ENCODE measurements at places on chromosomes 5 and 9.

DNA sequence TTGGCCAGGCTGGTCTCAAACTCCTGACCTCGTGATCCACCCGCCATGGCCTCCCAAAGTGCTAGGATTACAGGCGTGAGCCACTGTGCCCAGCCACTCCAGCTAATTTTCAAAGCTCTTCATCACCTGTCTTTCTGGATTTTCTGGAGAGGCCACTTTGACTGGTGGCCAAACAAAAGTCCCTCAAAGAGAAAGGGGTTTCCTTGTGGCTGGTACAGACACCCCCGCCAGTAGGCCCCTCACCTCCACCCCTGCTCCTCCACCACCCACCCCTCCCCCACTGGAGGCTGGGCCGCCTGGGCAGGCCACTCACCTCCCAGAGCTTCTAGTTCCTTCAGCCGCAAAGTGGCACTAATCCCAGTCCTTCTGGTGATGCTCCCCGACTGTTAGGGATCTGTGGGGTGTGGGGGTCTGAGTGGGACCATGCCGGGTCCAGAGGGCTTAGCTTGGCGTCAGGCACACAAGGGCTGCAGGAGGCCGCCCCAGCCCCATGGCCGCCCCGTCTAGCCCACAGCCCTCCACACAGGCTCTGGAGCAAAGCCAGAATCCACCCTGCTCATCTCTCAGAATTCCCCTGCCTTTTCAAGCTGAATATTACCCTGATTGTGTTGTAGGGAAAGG lies 182.0 kb upstream of the IER5L start:
- DNase-seq: no peak

DNA sequence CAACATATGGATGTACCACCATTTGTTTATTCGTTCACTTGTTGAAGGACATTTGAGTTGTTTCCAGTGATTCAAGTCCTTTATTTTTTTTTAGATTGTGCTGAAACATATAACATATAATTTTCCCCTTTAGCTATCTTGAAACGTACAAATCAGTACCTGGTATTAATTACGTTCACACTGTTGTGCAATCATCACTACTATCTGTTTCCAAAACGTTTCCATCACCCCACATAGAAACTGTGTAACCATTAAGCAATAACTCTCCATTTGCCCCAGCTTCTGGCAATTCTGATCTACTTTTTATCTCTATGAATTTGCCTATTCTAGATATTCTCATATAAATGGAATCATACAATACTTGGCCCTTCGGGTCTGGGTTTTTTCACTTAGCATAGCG lies 116.0 kb downstream of the FGF1 start:
- no peak for DNase-seq

DNA sequence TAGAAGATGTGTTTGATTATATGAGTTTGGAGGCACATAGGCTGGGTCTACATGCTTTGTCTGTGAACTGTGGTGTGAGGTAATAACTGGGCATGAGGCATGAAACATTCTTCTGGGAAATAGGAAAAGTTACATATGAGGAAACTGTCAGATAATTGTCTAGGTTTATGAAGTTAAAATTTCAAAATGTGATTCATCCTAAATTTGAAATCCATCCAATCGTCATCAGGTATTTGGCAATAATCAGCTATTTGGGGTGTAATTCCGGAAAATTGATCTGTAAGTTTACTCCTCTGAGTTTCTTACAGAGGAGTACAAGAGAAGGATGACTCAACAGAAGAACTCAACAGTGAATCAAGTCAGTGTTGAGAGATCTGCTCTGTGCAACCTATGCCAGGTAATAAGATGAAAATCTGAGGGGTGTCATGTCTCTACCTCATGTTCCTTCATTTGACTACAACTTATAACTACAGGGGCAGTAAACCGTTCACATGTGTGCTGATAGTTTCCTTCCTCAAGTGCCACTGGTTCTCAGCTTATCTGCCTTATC lies 1171.6 kb upstream of the CDH18 start:
- DNase-seq: no peak

DNA sequence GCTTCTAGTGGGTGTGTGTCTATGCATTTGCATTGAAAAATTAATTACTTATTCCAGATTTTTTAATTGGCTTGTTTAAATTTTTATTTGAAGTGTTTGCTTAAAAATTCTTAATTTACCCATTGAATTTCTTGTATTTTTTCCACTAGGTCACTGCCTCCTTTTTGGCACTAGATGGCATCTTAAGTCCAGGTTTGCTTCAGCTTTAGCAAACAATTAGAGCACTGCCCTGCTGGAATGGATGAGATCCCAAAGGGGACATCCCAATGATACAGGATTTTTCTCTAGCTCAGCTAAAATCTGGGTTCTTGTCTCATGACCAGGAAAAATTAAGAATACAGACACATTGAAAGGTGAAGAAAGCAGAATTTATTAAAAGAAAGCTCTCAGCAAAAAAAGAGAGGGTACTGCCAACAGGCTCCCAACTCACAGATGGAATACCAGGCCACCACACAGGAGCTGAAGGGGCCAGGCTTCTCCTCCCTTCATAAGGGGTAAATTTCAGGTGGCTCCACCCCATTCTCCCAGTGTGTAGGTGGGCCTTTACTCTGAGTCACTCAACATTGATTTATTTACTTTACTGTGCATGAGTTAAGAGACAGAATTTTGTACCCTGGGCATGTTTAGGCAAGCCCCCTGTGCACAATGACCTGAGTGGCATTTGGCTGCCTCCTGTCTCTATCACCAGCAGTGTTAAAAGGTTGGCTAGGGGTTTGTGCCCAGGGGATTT lies 532.4 kb downstream of the ANXA1 start:
- DNase-seq: peak; percentile 48

DNA sequence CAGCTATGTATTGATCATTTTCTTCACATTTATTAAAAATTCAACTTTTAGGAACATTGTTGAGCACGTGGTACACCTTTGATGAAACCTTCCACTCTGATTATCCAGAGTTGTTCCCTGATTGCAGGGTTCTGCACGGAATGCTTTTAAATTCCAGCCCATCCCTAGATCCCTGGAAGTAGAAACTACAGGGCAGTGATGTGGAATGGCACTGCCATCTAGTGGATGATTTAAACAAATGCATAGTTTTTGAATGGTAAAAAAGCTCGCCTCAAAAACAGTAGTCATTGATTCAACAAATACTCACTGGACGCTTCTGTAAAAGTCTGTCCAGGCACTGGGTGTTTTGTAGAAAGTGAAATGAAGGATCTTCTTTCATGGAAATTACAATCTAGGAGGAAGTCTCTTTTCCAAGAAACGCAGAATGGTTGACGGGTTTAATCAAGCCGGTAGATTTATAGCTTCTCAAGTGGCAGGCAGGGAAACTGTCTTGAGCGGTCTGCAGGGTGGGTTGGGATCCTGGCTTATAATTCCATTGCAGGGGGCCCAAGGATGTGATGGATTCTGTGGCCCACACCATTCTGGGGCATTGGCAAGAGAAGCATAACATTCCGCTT lies 118.4 kb downstream of the ARHGAP26 start:
- peak; percentile 33 for DNase-seq

- DNase-seq: no peak
Measured at GRCh38 chr9:110812886-110813285, 144.3 kb downstream of the MUSK start.

DNA sequence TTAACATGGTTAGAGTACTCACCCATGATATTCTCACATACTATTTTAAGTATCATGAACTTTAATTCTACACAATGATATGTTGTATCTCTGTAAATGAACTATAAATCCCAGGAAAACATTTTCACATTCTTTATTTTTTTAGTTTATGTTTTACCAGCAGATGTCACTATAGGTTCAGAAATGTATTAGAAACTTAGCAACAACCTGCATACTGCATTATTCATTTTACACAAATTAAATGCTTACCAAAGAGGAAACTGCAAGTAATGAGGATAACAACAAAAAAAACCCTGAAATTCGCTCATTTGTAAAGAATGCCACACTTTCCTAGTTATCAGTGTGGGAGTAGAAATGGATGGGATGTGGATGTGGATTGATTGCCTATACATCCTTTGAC lies 217.5 kb upstream of the OTULINL start:
- DNase-seq: peak; percentile 26

- no peak for DNase-seq
Measured at GRCh38 chr9:91074866-91075265, 273.2 kb downstream of the SYK start.

- no peak for DNase-seq
Measured at GRCh38 chr5:59893429-59894227, at the start of gene PDE4D. PDE4D (minus strand) TSS chr5:59893726.

GRCh38 chr5:6829150-6829784 lies 116.0 kb downstream of the TENT4A start:
- DNase-seq: no peak

DNA sequence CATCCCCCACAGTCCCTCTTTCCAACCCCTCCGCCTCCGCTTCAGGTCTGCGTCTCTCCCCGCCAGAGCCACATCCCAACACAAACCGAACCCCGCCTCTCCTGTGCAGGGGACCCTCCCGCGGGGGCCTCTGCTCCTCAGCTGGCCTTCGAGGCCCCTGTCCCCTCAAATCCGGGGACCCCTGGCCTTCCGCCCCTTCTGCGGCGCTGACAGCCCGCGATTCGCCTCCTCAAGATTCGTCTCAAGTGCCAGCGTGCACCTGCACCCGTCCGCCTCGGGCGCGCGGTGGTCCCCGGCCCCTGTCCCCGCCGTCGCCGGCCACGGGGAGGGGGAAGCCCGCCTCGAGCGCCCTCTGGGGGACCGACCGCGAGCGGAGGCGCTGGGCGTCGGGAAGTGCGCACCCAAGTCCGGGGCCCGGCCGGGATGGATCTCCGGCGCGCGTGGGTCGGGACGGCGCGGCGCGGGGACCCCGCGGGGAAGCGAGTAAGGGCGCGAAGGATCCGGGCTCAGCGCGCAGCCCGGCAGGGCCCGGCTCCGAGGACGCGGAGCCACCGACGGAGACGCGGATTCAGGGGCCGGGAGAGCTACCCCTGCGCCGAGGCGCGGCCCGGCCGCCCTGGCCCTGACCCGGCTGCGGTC lies 623 bp downstream of the FLT4 start:
- no peak for DNase-seq

GRCh38 chr9:84620338-84620737 lies 49.2 kb upstream of the NTRK2 start:
- no peak for DNase-seq

- DNase-seq: peak; percentile 90
Measured at GRCh38 chr9:72441848-72442607, 77.0 kb upstream of the ZFAND5 start.

DNA sequence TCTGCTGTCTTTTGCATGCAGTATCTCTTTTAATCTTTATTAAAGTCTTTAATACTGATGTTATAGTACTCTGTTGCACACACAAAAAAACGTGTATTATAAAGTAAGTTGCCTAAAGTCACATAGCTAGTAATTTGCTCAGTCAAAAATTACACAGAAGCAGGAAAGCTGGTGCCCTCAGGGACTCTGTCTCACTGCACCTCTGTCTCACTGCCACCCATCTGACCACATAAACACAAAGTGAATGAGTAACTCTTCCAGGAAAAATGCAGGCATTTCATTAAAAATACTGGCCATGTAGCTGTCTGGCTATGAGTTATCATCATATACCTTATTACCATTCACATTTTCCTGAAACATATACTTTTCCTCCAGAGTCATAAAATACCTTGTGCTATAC lies 591.7 kb downstream of the CSNK1G3 start:
- peak; percentile 18 for DNase-seq

DNA sequence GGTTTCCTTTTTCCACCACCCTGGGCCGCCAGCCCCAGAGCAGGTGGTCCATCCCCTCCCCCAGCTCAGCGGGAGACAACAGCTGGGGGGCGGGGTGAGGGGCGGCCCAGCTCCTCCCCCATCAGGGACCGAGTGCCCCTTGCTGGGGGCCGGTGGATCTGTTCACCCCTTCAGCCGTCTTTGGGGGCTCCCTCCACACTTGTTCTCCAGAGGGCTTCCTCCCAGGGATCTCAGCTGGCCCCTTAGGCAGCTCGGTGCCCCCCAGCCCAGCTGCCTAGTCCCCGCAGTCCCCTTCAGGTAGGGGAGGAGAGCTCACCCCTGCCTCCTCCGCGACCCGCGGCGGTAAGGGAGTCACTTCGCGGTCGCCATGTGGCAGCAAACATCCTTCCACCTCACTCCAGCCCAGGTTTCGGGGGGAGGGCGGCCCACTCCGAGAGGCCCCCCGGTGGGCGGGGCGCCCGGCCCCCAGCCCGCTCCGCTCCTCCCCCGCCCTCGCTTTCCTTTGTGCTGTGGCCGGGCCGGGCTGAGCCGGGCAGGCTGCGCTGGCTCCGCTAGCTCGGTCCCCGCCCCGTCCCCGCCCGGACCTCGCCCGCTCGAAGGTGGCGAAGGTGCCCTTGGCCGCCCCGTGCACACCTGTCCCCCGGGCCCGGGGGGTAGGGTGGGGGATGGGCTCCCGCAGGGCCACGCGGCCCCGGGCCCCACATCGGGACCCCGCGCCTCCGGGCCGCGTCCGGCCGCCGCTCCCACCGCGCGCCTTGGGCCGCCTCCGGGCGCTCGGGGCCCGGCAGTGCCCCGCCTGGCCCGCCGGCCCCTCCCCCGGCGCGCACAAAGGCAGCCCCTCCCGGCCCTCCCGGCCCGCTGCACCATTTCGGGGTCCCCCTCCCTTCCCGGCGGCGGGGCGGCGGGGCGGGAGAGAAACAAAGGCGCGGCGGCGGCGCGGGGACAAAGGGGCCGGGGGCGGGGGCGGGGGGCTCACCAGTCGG lies 683 bp downstream of the DBN1 start:
- peak; percentile 31 for DNase-seq

GRCh38 chr5:159887050-159887449 lies 29.2 kb upstream of the ADRA1B start:
- no peak for DNase-seq

DNA sequence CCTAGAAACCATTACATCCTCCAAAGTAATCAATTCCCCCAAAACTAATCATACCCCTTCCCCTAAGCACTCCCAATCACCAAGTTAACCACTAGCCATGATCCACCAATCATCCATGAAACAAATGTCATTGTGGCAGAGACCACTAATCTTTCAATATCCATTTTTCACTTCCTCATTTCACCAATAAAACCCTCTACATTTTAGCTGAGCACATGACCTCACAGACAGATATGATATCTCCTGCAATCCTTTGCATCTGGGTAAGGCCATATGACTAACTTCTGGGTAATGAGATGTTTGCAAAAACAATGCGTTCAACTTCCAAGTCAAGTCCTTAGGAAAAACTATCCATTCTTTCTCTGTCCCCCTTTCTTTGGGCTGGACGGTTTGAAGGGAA lies 20.7 kb downstream of the OR2S2 start:
- DNase-seq: no peak

- DNase-seq: no peak
Measured at GRCh38 chr5:139314276-139314675, 20.7 kb downstream of the MATR3 start.

DNA sequence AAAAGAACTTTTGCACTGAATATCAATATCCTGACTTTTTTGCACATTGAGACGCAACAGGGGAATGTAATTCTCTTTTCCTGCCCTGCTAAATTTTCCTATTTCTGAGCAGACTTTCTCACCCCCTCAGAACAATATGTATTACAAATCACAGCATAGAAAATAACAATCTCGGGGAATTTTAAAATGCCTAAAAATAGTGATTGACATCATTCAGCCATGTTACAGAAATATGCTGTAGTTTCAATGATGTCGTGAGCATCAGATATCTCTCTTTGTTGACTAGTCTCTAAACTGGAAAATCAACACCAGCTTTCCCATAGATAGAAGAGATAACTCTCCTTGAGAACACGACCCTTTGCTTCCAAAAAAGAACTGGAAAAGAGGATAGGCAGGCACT lies 166.7 kb downstream of the ZDHHC21 start:
- no peak for DNase-seq

Measured in RCC 7860 (cell line).